AG04449 (cell line): ENCODE measurements at places on chromosomes 11 and 22.

DNA sequence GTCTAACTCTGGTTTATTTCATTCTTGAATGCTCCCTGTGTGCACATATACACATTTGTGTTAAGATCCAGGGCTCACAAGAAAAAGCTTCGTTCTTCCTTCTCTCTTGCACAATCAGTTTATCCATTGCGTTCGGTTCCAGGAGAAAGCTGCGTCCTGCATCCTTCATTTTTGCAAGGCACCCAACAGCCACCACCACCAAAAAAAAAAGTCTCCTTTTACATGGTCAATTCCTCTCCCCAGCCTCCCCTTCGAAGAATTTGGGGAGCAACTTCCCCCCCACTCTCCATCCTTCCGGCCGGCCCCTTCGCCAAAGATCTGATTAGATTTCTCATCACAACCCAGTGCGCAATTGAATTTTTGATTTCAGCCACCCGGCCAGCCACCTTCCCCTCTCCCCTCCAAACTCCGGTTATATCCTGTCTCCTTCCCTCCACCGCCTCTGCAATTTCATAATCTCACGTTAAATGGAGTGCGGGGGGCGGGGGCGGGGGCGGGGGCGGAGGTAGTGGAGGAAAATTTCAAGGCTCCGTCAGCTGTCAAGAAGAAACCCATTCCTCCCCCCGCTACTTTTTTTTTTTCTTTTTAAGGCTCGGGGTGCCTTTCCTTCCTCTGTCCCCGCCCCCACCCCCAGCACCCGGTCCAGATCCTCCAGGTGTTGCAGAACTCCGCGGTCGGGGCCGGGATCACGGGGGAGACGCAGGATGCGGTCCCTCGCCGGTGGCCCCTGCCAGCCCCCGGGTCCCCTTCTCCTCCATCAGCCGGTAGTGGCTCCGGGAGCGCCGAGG is 1166.5 kb downstream of the LRRC4C start:
- DNase-seq: no peak

GRCh38 chr22:41834005-41834944 is 1.4 kb downstream of the SREBF2 start:
- no peak for DNase-seq

DNA sequence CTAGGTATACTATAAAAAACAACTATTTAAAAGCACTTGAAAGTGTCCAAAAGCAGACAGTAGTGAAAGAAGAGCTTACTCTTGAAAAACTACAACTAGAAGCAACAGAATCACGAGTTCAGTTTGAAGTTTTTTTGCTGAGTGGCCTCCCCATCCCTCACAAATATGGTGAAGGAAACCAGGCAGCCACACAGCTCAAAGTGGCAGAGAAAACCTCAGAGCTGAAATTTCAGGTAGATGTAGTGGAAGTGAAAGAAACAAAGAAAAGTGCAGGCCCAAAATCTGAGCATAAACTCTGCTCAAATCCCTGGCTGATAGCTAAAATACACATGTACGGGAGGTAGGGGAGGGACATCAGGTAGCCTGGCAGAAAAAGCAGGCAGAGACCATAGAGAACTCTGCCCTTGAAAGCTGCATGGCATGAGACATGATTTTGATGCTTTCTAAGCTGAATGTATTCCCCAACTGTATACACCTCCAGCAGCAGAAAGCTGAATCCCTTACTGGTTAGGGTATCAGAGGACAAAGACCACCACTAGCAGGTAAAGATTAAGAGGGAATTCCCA is 12.1 kb downstream of the BTBD10 start:
- no peak for DNase-seq

DNA sequence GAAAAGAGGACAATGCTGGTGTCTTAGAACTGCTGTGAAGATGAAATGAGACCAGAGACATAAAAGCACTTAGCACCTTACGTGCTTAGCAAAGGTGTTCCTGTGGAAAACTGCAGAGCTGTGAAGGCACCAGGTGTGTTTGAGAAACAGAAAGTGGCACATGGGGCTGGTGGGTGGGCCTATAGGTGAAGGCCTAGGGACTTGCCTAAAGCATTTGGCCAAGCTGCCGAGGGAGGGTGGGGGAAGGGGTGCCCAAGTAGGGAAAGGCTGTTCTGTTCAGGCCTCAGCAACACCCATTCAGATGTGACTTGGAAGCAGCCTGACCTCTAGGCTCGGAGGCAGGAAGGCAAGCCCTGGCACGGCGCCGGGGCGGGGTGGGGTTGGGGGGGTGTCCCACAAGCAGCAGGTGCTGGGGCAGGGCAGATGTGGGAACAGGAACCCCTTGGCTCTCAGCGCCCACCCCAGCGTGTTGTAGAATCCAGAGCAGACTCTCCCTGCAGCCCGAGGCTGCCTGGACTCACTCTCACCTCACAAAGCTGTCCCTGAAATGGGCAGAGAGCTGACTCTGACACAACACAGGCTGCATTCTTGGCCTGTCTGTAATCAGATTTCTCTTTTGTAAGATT is 366.7 kb upstream of the NARS2 start:
- DNase-seq: no peak

GRCh38 chr22:43389227-43389836 is 22.5 kb upstream of the MPPED1 start:
- no peak for DNase-seq

DNA sequence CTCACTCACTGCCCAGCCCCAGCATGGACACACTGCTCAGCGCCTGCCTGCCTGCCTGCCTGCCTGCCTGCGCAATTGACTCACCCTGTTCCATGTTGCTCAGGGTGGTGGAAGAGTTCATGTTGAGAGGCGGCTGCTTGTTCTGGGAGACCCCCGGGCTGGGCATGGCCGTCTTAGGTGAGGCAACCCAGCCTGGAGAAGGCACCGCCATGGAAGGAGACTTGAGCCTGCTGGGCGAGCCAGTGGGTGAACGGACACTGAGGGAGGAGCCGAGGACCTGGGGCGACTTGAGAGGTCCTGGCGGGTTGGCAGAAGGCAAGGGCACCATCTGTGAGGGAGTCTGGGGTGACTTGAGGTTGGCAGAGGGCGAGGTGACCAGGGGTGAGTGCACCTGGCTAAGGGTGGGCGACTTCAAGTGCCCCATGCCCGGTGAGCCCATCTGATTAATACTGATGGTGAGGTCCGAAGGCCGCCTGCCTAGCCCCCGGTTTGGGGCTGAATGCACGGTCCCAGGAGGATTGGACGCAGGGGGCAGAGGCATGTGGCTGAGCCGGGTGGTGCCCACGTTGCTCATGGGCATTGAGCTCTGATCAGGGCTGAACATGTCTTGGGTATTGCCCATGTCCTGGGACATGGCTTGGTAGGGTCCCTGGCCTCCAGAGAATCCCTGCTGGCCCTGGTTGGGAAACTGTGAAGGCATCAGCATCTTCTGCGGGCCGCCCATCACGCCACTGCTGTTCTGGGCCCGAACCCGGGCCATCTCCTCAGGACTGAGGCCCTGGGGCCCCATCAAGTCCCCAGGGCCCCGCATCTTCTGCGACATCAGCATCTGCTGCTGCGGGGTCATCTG is 17.1 kb downstream of the CXCR5 start:
- no peak for DNase-seq

GRCh38 chr22:26406118-26406517 is 22.9 kb upstream of the ASPHD2 start:
- DNase-seq: no peak

DNA sequence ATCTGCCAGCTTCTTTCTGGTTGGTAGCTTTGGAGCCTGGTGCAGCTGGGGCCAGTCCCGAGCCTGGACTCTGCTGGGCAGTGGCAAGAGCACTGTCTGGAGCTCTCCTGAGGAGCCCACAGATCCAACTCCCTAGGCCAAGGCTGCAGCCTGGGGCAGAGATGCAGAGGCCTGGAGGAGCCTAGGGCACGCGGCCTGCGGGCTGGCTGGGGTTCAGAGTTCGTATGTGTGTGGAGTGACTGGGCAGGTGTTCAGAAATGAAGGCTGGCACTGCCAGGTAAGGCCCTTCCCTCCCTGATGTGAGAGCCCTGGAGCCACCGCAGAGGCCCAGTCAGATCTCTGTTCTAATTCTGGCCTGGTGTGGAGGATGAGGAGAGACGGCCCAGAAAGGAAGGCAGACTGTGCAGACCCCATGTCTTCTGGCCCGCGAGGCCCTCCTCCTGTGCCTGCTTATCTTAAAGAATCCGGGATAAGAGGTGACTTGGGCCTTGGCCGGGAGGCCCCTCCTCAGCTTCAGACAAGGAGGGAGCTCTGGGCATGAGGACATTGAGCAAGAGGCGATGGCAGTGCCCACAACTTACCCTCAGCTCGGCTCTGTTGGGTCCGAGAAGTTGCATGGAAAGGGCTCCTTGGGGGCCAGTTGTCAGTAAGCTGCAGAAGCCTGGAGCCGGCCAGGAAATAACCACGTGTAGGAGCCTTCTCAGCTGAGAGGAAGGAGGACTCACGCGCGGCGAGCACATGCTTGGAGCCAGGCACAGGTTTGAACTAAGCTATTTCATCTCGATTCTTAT is 62.2 kb upstream of the B3GAT1 start:
- DNase-seq: no peak

GRCh38 chr11:104531075-104531474 is 367.1 kb upstream of the PDGFD start:
- DNase-seq: no peak

DNA sequence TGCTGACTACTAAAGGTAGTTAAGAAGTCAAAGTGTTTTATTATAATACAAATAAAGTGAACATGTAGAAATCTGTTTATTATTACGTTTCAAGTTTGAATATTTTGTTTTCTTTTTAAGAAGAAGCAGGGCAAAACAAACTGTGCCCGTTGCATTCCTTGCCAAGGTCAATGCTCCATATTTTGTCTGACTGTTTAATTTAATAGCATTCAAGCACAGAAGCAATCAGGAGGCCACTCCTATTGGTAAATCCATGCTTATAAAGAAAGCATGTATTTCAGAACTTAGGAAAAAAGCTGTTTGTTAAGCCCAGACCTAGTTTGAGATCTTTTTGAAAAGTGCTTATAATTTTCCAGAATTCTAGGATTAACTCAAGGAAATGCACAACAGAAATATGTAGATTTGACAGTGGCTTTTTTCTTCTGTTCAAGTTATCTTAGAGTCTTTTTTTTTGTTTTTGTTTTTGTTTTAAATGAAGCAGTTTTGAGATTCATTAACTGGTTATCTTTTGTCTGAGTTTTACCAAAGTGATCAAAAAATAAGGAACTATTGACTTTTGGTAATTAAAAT is 51.7 kb downstream of the ARHGAP42 start:
- DNase-seq: no peak

DNA sequence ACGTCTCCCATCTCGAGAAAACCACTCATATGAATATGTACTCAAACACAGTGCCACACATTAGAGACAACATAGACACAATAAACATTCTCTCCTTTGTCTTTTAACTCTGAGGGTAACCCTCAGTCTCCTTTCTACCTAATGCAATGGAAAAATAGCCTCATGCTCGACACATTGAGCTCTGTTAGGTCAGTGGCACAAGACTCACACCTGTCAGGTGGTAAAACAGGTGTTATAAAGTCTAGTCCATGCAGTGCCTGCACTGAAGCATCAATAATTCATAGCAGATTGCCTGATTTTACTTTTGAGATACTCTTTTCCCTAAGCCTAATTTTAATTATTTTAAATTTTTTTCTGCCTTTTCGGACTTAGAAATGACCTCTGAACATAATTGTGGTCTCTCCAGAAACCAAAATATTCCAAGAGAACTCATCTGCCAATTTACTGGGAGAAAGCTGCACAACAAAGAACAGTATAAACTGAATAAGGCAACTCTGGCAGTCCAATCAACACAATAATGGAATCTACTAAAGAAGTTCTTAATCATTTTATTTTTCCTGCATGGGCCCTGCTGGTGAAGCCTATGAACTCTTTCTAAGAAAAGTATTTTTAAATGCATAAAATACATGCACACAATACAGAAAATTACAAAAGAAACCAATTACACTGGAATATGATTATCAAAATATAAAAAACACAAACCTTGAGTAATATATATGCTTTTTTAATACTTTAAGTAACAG is 9.9 kb downstream of the RDX start:
- DNase-seq: no peak

- no peak for DNase-seq
Measured at GRCh38 chr11:47035108-47035507, 98.5 kb downstream of the CSTPP1 start.

GRCh38 chr11:748007-748359 is 719 bp downstream of the TALDO1 start:
- no peak for DNase-seq

GRCh38 chr11:32256466-32256865 is 165.6 kb downstream of the RCN1 start:
- DNase-seq: no peak

DNA sequence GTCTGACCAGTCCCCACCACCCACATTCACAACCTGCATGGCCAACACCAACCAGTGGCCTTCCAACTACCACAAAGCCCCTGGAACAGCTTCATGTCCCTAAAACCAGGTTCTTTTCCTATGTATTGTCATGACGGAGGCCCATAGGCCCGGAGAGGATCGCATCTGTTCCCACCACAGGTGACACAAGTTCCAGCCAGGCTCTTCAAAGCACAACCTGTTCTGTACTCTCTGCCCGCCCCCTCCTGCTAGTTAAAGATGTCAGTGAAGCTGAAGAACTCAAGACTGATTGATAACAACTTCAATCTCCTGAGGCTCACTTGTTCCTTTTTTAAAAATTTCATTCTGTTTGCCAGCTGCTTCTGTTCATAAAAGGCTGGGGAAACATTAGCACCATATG is 121.1 kb upstream of the GUCY1A2 start:
- DNase-seq: no peak

DNA sequence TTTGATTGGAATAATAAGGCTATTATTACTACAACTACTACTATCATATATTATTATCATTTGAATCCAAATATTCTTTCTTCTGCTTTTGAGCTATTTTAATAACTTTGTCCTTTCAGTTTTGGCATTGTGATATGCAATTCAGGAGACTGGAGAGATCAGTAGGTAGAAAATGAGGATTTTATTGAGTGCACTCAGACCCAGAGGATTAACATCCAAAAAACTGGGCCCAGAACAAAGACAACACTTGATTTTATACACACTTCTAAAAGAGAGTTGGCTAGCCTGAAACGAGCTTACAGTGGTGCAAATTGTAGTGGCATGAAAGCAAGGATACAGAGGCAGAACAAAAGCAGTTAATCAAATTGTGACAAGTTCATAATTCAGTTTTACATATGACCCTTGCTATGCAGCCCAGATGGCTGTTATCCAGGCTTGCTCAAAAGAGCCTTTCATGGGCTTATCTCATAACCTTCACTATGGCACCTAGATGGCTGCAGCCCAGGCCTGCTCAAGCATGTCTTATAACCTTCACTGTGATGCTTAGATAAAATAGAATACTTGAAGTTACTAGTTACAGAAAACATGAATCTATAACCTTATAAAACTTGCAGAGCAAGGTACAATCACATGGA is 796.3 kb upstream of the RAG2 start:
- DNase-seq: no peak
